ENCODE measurements at places on chromosomes 16 and 17. TPM values are rescaled to one million over a fixed set of nuclear protein-coding genes. Genes with fewer than 3 reads are reported as not detected.
A peak's percentile ranks its signal among the peaks of the same experiment; 100 is the strongest.

DNA sequence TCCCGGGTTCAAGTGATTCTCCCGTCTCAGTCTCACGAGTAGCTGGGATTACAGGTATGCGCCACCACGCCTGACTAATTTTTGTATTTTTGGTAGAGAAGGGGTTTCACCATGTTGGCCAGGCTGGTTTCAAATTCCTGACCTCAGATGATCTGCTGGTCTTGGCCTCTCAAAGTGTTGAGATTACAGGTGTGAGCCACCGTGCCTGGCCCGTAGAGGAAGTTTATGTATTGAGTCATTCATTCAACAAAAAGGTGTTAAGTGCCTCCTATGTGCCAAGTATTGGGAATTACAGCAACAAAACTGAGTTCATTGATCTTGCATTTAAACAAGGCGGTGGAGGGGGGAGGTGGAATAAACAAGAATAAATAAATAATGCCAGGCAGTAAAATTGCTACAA lies 10.2 kb upstream of the CNOT1 start:
- DNase-seq, result no peak

DNA sequence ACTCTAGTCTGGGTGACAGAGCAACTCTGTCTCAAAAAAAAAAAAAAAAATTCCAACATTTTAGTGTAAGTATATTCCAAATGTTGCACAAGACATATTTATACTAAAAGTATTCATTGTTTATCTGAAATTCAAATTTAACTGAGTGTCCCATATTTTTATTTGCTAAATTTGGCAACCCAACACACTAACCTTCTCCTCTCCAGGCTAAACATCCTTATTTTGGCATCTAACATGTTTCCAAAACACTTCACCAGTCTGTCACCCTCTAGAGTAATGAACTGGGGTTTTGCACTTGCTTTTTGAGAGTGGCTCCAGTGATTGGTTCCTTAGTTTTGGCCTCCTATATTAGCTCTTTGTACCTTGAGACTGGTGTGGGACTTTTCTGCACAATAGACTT lies 243.4 kb upstream of the SALL1 start:
- no peak for DNase-seq

DNA sequence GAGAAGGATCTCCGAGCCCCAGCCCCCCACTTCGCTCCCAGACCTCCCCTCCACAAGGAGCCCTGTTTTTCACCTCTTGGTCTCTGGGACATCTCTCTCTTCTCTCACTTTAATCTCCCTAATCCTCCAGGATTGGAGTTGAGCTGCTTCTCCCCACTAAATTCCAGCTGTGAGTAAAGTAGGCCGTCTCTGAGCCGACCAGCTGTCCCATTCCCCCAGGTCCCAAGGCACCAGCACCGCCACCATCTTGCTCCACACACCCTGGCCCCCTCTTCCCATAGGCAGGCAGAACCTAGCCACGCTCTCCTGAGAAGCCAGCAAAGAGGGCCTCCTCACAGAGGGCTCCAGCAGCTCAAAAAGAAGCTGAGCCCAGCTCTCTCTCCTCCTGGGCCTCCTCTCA lies 878 bp downstream of the DLG4 start:
- peak; percentile 42 for DNase-seq

DNA sequence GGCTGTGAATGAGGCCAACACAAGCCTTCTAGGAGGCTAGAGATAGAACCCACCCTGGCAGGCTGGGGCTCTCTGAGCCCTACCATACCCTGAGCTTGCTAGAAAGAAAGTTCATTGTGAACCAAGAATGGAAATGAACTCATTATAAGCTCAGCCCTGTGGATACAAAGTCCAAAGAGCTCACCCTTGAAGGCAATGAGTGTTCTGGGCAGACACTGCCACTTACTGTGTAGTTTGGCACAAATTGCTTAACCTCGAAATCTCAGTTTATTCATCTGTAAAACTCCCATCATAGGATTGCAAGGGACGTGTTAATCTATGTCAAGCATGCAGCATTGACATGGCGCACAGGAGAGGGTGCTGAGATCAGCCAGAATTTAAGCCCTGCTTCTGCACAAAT lies 5.5 kb downstream of the KDM8 start:
- no peak for DNase-seq

DNA sequence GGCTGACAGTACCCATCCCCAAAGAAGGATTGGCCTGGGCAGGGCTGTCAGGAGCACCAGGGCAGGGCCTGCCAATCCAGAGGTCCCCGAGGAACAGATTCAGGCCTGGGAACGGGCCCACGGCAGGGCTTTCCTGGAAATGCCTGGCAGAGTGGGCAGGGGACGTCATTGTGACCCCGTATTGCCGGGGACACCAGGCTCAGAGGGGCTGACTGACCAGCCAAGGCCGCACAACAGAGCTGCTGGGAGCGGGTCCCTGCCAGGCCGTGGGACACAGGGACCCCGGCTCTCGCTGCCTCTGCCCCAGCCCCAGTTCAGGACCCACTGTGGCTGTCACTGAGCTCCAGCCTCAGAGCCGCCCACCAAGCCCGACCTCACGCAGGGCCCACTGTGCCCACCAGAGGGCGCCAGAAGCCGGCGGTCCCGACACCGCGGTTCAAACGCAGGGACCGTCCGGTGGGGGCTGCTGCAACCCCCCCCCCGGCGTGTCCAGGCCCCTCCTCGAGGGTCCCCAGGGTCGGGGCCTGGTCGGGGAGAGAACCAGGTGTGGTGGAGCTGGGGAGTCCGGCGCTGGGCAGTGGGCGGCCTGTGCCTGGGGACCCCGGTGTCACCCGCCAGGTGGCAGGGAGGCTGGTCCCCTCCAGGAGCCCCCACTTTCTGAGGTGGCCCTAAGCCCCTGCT lies 15.2 kb upstream of the SSTR5 start:
- DNase-seq, result peak; percentile 63

- DNase-seq, result no peak
Observed at GRCh38 chr16:49566432-49566831, 192.8 kb downstream of the C16orf78 start.

DNA sequence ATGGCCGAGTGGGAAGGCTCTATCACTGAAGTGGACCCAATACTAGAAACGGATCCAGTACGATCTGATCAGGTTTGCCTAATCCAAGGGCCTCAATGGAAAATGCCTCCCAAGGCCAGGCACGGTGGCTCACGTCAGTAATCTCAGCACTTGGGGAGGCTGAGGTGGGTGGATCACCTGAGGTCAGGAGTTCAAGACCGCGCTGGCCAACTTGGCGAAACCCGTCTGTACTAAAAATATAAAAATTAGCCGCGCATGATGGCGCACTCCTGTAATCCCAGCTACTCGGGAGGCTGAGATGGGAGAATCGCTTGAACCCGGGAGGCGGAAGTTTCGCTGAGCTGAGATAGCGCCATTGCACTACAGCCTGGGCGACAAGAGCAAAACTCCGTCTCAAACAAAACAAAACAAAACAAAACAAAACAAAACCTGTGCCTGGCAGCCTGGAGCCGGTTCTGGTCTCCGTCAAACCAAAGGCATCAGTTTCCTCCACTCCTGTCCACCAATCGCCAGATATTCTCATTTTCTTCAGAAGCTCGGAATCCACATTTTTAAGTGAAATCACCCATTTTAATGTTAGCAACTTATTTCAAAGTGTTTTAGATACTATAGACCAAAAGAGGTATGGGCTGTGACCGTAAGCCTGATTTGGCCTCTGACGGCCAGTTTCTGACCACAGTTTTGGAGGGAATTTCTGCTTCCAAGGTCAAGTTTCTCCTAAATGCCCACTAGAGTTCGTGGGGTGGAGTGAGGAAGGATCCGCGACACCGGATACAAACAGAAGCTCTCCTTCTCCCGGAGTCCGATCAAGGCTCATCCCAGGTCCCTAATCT lies 664 bp downstream of the NQO1 start:
- DNase-seq, result peak; percentile 34

GRCh38 chr16:66426112-66427035 lies 721 bp upstream of the BEAN1 start:
- DNase-seq, result no peak

PRCD gene
- 1.0 TPM for total RNA-seq

SPN gene
- 4.4 TPM for total RNA-seq
